GM04503 (cell line): ENCODE measurements at places on chromosomes 5 and 9.

DNA sequence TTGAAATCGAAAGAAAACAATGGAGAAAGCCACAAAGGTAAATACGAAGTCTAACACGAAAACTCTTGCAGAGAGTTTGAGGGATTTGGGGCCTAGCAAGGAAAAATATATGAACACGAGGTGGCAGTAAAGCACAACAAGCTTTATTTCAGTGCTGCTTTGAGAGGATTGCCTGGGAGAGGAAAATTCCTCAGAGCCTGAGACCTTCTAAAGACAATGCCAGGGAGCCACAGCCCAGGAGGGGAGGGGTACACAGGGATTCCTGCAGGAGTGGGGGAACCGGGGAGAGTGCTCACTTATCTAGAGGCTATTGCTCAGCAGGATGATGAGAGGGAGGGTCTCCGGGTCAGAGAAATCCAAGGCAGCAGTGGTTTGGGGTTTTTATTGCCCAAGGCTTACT lies 134.9 kb upstream of the ADCY2 start:
- DNase-seq = peak; percentile 10

- no peak for DNase-seq
Observed at GRCh38 chr9:17057729-17058128, 77.1 kb upstream of the CNTLN start.

DNA sequence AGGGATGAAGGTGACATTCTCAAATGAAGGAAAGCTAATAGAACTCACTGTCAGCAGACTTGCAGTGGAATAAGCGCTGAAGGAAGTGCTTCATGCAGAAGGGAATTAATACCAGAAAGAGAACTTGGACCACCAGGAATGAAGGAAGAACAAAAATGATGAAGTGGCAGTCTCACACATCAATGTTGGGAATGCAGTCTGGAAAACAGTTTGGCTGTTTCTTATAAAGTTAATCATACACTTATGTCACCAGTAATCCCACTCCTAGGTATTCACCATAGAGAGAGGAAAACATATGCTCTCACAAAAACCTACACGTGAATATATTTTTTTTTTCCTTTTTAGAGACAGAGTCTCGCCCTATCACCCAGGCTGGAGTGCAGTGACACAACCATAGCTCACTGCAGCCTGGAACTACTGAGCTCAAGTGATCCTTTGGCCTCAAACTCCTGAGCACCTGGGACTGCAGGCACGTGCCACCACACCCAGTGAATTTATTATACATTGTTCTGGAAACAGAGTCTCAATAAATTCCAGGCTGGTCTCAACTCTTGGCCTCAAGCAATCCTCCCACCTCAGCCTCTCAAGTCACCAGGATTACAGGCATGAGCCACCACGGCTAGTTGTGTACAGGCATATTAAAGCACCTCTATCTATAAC lies 81.2 kb downstream of the ROR2 start:
- no peak for DNase-seq

DNA sequence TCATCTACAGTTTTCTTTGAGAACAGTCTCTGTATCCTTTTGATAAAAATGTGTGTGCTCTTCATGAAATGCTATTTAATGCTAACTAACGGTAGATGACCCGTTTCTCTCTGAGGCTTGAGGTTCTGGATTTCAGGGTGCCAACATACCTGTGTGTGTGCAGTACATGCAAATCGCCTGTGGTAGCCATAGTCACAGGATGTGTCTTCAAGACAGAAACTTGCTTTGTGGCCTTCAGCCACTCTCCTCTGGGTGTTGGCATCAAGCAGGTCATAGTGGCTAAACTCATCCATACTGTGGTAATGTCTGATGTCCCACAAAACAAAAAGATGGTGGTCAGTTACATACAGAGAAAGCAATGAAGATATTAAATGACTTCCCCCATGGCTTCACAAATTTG lies 4.2 kb downstream of the LOX start:
- DNase-seq = no peak

GRCh38 chr5:122153230-122153629 lies 23.9 kb downstream of the ZNF474 start:
- DNase-seq = peak; percentile 93

DNA sequence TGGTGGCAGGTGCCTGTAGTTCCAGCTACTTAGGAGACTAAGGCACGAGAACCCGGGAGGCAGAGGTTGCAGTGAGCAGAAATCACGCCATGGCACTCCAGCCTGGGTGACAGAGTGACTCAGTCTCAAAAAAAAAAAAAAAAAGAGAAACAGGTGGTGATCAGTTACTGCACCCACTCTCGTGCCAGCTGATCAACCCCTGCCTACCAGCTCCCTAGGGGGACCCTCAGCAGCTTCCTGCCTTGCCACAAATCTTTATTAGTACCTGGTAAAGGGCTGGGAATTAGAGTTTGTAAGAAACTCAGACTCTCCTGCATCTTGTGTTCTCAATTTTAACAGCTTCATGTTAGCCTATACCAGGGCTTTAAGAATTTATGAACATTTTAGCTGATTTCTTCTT lies 914.9 kb downstream of the EFNA5 start:
- no peak for DNase-seq

DNA sequence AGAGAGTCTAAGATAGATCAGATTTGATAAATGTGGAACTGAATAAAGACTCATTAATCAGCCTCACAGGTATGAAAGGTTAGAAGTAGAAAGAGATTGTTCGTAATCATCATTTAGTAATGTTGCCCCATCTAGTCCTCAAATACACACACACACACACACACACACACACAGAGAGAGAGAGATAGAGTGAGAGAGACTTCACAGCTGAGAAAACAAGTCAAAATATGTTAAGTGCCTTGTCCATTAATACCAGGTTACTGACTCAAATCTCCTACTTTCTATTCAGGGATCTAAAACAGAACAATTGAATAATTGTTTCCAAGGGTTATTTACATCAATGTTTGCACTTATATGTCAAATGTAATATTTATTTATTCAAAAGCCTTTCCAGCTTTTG lies 284.6 kb downstream of the MRPS30 start:
- no peak for DNase-seq

- no peak for DNase-seq
Observed at GRCh38 chr9:129422032-129422842, 198.7 kb downstream of the C9orf50 start.

DNA sequence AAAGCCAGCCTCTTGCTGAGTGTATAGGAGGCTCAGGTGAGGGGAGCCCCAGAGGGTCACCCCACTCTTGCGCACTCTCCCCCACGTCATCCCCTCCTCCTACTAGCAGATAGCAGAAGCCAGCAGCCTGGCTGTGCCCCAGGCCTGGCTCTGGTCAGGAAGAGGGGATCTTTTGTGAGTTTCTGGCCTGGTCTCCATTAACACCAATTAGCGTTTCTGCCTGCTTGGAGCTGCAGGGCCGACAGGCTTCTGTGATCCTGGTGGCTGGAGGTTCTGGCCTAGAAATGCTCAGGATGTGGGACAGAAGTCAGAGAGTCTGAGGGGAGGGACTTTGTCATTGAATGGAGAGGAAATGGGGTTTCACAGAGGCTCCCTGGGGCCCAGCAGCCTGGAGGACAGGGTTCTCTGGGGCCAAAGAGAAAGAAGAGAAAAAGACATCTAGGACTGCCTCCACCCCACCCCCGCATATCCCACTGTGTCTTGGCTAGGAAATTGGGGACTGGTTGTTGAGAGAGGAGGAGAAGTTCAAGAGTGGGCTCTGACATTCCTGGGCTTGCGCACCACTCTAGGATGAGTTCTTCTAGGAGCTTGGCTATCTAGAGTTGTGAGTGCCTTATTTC lies 47.5 kb upstream of the ARAP3 start:
- no peak for DNase-seq

- no peak for DNase-seq
Observed at GRCh38 chr5:122091936-122092600, 14.0 kb upstream of the LOX start.

- DNase-seq = no peak
Observed at GRCh38 chr5:74418709-74419108, 221.8 kb downstream of the ENC1 start.

DNA sequence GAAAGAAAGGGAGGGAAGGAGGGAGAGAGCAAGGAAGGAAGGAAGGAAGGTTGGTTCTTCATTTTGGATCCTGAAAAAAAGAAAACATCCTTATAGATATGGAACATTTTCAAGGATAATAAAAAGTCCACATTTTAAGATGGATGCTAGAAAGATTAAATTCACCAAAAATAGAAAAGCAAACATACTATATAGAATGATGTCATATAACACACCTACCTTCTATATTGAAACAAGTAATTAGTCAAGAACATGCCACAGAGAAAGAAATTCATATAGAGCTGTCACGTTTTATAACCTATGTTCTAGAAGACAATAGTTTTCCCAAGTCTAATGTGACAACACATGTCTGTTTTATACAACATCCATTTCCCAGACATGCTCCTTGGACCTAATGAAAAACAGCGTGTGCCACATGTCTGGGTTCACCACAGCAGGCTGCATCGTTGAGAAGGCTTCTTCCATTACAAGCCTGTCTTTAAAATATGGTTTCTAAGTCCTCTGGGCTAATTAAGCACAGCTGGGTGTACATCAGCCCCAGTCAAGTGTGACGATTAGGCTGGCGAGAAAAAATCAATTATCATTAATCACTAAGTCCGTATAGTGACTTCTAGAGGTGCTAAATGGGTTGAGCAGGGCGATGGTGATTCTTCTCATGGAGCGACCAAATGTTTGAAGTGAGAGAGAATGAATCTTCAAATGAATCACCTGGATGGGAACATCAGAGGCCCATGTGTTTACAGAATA lies 301.8 kb downstream of the TLE1 start:
- no peak for DNase-seq

- DNase-seq = no peak
Observed at GRCh38 chr5:72508241-72509170, 1.3 kb upstream of the ZNF366 start.

DNA sequence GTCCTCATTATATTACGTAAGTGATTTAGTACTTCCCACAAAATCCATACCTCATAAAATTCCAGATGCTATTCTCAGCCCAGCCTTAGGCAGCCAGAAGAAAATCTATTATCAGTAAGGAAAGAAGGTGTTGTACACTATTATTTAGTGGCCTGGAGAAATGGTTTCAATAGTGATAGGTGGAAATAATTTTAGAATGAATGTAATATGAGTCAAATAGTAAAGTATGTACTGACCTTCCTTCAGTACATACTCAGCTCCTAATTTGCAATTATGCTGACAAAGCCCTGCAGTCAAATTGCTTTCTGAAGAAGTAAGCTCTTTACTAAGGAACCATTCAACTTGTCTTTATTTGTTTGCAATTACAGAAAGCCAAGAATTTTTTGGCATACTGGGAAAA lies 409.2 kb downstream of the HTR1A start:
- DNase-seq = no peak

GRCh38 chr5:7464182-7464581 lies 68.2 kb downstream of the ADCY2 start:
- DNase-seq = no peak

DNA sequence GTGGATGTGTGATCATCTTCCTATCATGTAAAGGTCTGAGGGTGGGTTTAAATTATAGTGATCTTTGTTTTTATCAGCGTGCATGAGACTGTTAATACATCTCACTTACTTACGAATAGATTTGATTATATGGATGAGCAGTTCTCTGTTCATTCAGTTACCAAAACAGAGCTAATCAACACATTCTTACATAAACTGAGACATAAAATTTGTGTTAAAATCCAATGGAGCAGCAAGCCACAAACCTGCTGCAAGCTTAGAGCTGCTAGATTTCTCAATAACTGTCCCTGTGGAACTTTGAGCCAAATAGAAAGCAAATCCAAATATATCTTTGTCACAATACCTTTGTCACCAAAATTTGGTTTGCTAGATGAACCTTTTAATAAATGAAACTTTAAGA lies 50.1 kb downstream of the NUDT12 start:
- DNase-seq = no peak

DNA sequence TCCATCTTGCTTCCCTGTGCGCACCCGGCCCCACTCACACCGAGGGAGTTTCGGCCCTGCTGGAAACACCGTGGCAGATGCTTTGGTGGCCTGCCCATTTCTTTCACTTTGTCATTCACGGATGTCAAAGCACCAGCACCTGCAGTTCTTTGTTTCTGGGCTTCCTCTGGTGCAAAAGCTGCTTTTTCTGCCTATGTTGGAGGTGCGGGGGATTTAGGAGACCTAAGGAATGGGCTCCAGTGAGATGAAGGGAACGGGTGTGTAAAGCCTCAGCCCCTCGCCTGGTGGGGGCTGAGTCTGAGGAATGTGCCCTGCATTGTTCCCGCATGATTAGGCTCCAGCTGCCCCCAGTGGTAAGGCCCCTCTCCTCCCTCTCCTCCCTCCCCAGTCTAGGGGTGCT lies 62.3 kb downstream of the THBS4 start:
- no peak for DNase-seq

- DNase-seq = no peak
Observed at GRCh38 chr9:137429974-137430722, 7.0 kb downstream of the NOXA1 start.

DNA sequence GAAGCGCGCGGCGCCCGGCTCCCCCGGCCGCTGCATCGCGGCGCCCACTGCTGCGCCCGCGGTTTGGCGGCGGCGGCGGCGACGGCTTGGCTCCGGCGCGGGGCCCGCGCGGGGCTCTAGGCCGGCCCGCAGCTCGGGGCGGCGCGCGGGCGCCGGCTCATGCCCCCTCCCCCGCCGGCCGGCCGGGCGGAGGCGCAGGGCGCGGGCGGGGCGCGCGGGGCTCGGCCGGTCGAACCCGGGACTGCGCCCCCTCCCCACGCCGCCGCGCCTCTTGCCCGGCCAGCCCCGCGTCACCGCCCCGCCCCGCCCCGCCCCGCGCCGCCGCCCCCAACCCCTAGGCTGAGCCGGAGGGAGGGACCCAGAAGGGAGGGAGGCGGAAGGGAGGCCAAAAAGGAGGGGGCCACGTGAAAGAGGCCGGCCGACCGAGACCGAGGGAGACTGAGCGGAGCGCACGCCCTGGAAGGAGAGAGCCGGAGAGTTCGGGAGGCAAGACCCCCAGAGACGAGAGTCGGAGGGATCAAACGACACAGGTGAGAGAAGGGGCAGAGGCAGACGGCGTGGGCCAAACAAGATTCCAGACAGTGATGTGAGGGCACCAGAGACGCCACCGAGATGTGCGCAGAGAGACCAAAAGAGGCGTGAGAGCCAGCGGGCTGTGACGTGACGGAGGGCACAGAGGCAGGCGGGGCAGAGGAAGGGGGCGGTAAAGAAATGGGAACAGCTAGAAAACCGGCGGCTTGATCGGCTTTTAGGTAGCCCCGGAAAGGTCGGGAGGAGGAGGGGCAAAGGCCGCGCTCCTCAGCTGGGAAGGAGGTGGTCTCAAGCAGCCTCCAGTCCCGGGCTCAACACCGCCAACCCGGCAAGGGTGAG lies at the start of gene BARX1:
Gene BARX1 (minus strand): TSS at position 245 of the 870 bp plus-strand sequence. CDS start 209 bp downstream, at position 36.
- no peak for DNase-seq
